ENCODE measurements at places on chromosomes 2 and 18.

DNA sequence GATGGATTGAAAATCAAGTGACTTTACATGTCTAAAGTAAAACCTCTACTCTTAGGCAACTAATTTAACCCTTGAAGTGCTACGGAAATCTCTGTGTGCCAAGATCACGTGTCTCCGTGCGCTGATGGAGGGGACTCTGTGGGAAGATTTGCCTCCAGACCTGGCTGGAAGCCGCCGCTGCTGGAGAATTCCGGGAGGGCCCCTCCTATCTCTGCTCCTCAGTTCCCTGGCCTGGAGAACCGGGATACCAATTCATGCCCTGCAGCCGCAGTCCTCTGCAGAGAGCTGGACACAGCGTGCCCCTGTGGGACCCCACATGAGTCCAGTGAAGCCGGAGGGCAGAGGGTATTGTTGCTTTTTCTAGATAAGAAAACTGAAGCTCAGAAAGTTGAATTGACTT lies 126.9 kb upstream of the PXDN start:
- no peak for DNase-seq

DNA sequence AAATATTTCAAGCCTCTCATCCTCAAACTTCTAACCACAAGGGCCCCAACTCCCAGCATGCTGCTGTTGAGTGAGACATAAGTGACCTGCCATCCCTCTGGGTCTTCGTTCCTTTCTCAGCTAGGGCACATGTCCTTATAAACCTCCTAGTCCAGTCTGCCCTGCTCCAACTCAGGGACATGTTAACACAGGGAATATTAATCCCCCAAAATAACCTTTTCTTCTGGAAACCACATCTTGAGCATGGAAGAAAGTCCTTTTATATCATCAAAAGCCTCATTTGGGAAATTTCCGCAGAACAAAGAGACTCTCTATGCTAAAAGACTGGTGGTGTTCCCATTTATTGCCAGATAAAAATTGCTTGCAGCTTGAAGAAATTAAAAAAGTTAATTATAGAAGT lies 14.4 kb downstream of the TNP1 start:
- DNase-seq = no peak

DNA sequence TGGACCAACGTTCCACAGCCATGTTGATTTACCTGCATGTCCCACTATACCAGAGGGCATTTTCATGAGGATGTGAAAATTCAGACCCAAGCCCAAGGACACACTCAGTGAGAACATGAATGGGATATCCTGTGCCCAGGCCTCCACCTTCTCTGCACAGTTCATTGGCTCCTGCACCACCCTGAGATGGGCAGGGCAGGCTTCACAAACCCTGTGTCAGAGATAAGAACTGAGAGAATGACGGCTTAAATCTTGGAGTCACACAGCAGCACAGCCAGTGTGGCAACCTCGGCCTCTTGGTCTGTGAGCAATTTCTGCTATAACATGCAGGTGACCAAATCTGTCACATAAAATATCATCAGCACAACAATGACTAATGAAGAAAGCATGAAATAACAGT lies 71.9 kb downstream of the UXS1 start:
- DNase-seq = no peak

DNA sequence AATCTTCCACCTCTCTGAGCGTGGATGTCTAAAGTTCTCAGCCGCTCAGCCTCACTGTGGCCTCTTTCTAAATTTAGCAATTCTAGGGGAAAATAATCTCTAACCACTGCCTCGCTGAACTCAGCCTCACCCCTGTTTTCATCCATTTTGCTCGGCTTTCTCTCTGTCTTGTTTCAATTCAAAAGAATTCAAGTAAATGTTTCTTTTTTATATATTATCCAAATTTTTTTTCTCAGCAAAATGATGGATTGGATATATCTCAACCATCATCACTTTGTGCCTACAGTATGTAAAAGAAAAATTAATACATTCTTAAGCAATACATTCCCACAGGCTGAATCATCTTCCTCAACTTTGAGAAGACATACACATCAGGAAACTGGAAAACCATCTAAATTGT lies 24.0 kb upstream of the GALNT5 start:
- DNase-seq = no peak

DNA sequence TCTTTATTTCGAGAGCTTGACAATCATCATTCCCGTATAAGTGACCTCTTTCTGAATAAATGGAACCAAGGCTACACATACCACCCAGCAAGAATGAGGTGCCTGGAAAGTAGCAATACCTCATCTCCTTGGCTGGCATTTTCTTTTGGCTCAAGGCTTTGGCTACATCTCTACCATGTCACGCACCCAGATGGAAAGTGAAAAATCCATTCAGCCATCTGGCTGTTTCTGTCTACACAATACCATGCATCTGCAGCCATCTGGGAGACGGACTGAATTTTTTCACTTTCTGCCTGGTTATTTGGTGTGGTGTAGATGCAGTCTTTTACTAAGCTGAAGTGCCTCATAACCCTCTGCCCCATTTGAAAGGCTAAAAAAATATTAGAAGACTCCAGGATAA lies 566.9 kb downstream of the BCL11A start:
- no peak for DNase-seq

DNA sequence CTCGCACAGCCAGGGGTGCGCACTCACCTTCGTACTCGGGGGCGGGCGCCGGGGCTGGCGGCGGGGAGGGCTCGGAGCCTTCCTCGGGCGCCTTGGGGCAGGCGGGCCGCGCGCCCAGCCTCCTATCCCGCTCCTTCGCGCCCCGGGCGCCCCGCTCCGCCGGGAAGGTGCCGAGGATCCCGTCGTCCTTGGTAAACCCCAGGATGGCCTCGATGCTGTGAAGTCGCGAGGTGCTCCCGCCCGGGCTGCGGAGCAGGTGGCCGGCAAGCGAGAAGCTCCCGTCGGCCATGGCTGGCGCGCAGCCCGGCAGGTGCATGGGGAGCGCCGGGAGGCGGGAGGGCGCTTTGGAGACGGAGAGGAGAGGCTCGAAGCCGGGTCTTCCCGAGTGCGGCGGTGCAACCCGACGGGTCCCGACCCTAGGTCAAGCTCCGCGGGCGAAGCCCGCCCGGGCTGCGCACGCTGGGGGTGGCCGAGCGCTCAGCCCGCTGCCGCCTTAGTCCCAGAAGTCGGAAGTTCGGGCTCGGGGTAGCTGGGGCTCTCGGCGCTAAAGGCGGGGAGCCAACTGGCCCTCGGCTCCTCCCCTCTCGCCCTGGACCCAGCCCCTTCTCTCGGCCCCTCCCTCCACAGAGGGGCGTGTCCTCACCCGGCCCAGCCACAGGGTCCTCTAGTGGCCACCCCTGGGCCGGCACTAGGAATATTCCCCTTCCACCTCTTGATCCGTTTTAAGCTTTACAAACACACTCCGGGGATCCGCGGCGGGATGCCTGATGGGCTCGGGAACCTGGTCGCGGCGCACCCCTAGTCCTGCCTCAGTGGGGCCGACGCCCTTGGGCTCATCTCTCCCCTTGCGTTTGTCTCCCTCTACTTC lies at the start of gene RAX:
Gene RAX (minus strand): TSS at position 564 of the 868 bp plus-strand sequence. CDS start 248 bp downstream, at position 316.
- no peak for DNase-seq

DNA sequence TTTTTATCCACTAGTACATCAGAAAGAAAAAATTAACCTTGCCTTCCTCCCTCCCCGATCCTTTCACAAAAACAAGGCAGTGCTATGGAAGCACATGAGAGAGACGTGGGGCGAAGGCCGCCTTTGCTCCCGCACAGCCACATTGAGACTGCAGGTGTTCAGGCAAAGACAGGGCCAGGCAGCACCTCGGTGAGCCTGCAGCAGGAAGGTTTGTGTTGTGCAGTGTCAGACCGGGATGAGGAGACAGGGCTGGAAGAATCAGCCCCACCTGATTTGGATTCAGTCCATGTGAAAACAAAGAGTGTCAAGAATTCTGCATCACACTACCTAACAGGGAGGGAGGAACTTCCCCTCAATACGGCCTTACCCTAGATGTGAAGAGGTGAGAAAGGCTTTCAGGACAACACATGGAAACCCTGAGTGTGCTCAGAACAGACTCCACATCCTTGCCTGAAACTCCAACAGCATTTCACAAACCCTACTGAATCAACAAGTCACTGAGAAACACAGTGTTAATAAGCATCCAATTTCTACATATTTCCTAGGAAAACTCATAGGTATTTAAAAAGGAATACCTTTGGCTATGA lies 59.6 kb downstream of the HDAC4 start:
- no peak for DNase-seq

DNA sequence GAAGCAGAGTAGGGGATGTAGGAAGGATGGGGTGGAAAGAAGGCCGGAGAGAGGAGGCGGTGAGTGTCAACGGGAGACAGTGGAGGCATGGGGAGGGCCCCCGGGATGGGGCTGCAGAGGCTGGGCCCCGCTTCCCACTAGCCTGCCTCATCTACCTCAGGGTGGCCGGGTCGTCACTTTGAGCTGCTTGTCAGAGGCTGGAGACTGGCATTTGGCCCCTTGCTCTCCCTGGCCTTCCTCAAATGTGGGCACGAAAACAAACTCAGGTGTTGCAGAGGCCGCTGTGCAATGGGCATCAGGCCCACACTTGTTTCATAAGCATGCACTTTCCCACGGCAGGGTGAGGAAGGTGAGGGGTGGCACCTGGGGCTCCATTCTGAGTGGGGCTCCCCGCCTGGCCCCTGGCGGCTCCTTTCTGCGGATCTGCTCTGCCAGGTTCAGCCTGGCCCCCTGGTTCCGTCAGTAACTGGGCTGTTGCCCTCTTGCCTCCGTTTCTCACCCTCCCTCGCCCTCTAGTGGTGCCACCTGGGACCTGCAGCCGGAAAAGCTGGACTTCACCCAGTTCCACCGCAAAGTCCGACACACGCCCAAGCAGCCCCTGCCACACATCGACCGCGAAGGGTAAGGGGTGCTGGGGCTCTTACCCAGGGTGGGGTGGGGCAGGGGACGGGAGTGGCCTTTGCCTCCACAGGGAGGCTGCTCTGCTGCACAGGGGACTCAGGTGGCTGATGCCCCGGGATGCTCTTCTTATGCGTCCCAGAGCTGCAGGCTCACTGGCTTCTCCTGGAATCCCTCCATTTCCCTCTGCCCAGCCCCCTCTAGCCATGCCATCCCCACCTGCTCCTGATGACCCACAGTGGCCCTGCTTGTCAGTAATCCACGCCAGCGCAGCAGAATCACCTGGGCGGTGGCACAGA lies 125.4 kb downstream of the CTIF start:
- no peak for DNase-seq

- DNase-seq = no peak
Measured at GRCh38 chr2:7860693-7861092, 821.2 kb upstream of the ID2 start.

- no peak for DNase-seq
Measured at GRCh38 chr2:38665854-38666555, at the start of gene GALM. GALM (plus strand) TSS chr2:38666114; CDS start chr2:38666162, 48 bp downstream.

- no peak for DNase-seq
Measured at GRCh38 chr2:80059447-80059846, 245.1 kb downstream of the LRRTM1 start.

DNA sequence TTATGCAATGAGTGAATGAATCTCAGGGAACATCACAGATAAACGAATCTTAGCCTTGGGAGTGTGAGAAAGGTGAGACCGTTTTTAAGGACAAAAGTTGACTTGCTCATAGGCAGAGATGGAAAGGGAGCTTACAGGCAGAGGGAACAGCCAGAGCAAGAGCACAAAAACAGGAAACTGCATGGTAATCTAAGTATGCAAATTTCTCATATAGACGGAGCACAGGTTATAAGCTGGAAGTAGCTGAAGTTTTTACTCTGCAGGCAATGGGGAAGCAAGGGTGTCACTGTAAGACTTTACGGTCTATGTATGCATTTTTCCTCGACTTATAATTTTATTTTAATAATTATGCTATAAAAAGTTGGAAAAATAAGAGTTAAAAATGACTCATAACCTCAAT lies 44.8 kb upstream of the STRN start:
- no peak for DNase-seq

- no peak for DNase-seq
Measured at GRCh38 chr18:79371561-79372121, 24.1 kb upstream of the NFATC1 start.

DNA sequence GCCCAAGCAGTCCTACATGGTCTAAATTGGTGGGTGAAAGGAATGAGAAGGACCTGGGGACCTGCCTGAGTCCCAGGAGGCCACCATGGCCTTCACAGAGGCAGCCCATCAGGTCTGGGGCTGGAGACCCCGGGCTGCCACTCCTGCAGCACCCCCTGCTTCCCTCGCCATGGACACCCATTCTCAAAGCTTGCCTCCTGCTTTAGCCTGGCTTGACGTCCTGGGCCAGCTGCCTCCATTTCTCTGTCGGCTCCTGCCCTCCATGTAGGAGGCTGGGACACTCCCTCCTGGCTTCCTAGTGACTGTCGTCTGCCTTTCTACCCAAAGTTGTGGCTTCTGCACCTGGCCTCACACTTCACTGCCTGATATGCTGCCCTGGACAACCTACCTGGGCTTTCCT lies 198.6 kb downstream of the FAM210A start:
- no peak for DNase-seq

- DNase-seq = no peak
Measured at GRCh38 chr2:219632760-219633105, 5.3 kb downstream of the SLC4A3 start.

GRCh38 chr2:33763671-33764310 lies 164.7 kb upstream of the FAM98A start:
- DNase-seq = no peak

DNA sequence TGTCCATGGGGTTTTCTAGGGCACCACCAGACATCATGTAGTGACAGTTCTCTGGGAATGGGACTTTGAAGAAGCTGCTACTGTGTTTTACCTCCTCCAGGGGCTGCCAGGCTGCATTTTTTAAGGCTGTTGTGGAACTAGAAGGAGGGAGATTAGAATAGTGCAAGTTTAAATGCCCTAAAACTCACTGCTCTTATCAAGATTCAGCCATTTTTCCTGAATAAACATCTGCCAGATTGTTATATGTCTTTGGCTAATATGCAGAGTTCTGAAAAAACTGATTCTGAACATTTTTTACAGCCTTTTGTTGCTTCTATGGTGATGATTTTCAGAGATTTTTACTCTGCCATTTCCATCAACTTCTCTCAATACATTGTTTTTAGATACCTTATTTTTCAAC lies 8.6 kb upstream of the EPB41L5 start:
- DNase-seq = no peak

- DNase-seq = no peak
Measured at GRCh38 chr2:63668466-63668865, 79.7 kb downstream of the MDH1 start.

DNA sequence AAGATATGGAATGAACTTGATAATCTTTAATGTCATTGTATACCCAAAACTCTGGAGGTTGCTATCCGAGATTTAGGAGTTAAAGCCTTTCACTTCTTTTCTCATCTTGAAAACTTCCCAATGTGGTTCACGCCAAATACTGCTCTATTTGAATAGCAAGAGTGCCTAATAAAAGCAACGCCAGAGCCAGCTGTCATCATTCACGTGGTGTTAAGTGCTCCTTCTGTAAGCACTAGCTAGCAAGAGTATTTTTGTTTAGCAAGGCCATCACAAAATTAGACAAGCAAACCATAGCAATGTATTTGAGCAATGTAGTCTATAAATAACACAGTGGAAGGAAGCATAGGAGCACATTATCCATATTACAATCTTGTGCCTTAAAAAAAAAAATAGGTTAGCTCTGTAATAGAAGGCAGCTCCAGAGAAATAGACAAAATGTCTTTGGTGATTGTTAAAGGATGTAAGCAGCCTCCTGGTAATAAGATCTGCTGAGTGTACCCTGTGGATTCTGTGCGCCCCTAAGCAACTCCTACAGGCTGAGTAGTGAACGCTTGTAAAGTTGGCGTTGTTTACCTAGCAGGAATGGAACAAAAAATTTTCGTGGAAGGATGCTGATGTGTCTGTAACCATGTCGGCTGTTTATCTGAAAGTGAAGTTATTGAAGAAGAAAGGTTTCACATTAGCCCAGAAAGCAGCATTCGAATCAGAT lies 518.0 kb downstream of the CNTNAP5 start:
- no peak for DNase-seq

Data from stimulated activated CD8-positive, alpha-beta memory T cell treated with anti-CD3 and anti-CD28 coated beads, Interleukin-4, amount 100 ng/mL, for 4 hours (primary cell).